ENCODE measurements at places on chromosomes 16 and 17.

- DNase-seq, result no peak
These were observed 124.6 kb downstream of the DYNLRB2 start for GRCh38 chr16:80665356-80665755.

GRCh38 chr16:10868596-10869469, 8.2 kb upstream of the CIITA start:
- no peak for DNase-seq

- DNase-seq, result no peak
These were observed 4.9 kb downstream of the MYLK3 start for GRCh38 chr16:46743232-46743719.

DNA sequence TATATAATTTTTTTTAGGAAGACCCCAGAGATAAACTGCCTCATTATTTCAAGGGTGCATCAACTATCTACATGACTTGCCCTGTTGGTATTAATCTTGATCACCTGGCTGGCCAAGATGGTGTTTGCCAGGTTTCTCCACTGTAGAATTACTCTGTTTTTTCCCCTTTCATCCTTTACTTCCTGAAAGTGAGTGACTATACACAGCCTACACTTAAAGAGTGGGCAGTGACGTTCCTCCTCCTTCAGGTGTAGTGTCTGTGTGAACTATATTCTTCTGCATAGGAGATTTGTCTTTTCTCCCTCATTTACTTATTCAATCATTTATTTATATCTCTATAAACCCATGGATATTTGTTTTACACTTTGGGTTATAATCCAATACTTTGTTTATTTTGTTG, 246.7 kb downstream of the IRF8 start:
- no peak for DNase-seq

DNA sequence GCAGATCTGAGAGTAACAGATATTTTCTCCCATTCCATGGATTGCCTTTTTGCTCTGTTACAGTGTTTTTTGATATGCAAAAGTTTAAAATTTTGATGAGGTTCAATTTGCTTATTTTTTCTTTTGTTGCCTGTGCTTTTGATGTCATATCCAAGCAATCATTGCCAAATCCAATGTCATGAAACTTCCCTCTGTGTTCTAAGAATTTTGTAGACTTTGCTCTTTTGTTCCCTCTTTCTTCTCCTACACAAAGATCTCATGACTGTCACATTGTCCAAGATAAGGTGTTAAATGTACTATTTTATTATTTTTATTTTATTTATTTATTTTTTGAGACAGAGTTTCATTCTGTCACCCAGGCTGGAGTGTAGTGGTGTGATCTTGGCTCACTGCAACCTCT, 18.9 kb upstream of the KCNH6 start:
- no peak for DNase-seq

DNA sequence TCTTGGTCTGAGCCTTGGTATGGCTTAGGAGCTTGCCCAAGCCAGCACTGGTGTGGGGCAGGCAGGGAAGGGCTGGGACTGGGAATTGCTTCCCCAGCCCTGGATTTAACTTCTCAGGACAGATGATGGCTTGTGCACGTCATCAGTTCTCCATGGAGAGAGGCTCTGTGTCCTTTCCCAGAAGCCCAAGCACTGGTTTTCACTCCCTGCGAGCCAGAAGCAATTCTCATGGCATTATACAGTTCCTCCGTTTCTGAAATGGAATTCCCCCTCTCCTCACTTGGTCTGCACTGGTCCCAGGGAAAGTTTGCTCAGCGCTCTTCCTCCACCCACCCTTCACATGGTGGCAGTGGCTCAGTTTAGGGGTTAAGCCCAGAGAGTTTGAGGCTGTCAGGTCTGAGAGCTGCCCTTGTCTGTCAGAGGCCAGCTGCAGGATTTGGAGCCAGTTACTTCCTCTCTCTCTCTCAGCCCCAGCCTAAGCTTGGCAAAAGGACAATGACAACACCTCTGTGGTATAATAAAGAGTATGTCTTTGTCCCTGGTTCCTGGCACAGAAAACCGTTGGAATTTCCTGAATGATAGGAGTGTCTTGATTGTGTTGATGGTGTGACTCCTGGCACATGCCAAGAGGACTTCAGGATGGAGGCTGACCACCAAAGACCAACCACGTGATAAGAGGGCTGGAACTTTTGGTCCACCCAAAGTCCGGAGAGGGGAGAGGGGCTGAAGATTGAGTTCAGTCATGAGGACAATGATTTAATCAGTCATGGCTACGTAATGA, 219.6 kb upstream of the TNRC6C start:
- DNase-seq, result no peak

DNA sequence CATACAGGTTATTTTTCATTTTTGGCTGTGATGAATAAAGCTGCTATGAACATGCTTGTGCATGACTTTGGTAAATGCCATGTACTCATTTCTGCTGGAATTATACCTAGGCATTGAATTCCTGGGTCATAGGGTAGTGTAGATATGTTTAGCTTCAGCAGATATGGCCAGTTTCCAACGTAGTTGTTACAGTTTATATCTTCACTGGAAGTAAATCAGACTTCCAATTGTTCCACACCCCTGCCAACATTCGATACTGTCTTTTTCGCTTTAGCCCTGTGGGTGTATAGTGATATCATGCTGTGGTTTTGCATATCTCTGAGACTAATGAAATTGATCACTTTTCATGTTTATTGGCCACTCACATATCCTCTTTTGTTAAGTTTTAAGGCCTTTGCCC, 50.4 kb downstream of the ARHGAP27 start:
- DNase-seq, result no peak

DNA sequence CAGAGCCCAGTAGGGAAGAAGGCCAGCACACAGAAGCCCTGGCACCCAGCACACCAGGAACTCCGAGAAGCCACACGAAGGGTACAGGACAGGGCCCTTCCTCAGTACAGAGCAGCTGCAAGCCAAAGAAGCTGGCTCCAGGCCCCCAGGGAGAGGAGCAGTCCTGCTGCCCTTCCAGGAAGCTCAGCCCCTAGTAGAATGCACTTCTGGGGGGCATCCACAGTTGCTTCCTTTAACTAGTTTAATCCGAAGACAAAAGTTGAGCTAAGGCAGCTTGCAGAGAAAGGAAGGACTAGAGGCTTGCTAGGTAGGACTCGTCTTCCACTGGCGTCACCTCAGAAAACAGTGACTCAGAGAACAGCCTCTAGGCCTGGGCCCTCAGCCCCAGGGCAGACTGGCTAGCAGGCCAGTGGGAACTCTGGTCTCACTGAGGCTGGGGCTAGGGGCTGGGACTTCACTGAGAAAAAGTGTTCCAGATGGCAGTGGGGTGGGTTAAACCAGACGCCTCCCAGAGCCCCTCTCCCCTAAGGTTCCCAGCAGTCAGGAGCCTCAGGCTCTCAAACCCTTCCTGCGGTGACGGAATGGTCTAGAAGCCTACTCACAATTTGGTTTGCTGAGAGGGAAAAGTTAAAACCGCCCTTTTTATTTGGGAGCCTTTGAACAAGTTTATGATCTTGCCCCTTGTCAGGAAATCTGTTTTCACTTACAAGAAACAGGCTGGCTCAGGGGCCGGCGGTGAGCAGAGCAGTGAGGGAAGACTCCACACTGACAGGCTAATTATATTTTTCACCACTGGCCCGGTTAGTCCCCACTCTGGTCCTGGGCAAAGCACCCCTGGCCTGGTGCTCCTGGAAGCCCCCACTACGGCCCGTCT, 41.4 kb downstream of the ACTG1 start:
- DNase-seq, result no peak

GRCh38 chr16:11042191-11042590, 97.8 kb downstream of the CLEC16A start:
- DNase-seq, result no peak

DNA sequence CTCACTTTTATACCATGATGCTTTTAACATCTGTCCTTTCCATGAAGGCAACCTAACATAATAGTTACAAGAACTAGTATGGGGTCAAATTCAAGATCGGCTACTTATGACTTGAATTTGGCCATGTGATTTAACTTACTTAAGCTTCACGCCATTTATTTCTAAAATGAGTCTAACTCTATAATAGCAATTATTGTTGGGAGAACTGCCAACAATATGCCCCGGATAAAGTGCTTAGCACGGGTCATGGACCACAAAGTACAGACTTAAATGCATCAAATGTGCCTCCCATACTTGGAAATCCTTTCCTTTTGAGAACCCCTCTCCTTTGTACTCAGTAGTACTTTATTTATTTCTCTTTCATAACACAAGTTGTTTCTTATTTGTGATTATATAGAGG, 1603.6 kb upstream of the GOT2 start:
- no peak for DNase-seq

DNA sequence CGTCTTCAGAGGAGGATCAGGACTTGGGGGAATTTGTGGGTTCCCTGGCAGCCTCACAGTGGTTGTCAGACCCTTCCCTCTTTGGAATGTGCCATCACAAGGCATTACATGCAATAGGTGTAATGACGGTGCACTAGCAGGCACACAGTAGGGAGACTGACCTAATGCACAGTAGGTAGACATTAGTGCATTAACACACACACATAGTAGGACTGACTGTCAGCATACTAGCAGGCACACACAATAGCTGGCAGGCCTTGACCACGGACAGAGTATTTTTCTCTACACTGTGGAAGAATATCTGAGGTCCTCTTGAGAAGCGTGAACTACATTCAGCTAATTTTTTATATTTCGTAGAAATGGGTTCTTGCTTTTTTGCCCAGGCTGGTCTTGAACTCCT, 10.9 kb upstream of the UBALD2 start:
- DNase-seq, result no peak

GRCh38 chr16:27195941-27196595, 7.3 kb upstream of the KDM8 start:
- DNase-seq, result no peak

DNA sequence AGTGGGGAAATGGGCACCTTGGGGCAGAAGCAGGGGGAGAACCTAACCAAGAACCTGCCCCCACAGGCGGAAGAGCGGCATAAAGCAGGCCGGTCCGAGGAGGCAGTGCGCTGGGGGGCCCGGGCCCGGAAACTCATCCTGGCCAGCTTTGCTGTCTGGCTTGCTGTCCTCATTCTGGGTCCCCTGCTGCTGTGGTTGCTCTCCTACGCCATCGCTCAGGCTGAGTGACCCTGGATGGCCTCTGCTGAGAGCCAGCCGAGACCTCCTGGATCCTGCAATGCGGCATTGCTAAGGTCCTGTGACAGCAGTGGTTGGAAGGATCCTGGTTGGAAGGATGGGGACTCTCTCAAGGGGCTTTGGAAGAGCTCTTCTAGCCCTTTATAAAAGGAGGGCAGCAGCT, 4.5 kb upstream of the PHKG2 start:
- DNase-seq, result no peak

GRCh38 chr17:1752425-1753262, 9.2 kb upstream of the SERPINF1 start:
- no peak for DNase-seq

DNA sequence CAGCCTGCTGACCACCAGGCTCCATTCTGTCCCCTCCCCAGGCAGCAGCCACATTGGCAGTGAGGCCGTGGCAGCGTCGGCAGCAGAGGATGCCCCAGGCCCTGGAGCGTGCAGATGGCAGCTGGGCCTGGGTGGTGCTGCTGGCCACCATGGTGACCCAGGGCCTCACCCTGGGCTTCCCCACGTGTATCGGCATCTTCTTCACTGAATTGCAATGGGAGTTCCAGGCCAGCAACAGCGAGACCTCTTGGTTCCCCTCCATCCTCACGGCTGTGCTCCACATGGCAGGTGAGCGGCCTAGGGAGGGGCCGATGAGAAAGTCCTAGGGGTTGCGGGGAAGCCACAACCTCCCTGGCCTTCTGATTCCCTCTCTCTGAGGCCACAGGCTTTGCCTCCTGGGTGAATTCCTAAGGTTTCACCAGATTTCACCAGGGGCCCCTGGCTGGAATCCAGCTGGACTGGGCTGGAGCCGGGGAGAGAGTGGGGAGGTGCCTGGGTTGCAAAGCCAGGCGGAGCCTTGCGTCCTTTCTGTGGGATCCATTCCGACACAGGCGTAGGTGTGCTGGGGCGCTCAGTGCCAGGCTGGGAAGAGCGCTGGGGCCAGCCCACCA, 5.9 kb downstream of the SLC16A5 start:
- DNase-seq, result no peak

- DNase-seq, result no peak
These were observed 15.0 kb downstream of the HNF1B start for GRCh38 chr17:37729905-37730304.

DNA sequence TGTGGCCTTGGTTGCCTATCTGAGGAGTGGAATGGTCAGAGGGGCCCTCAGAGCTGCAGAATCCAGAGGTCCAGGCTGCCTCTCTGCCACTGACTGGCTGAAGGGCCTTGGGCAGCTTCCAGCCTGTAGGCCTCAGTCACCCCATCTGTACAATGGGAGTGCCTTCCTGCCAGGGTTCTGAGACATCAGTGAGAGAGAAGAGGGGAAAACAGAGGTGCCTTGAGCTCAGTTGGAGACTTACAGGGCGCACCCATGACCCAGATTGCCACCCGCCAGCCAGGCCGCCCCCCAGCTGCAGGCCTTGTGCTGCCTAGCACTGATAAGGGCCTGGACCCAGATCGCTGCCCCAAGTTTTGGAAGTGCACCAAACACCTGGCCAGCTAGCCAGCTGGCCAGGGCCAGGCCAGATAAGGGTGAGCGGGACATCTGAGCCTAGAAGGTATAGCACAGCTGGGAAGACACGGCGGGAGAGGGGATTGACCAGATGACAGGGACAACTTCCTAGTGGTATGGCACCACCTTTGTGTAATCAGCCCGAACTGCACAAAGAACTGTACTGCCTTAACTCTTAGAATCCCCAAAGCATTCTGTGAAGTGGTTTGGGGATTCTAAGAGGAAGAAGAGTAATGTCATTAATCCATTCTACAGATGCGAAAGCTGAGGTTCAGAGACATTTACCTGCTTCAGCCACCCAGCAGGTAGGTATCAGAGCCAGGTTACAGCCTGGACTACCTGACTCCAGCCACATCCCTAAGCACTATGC, 1.4 kb downstream of the SLC4A1 start:
- no peak for DNase-seq

DNA sequence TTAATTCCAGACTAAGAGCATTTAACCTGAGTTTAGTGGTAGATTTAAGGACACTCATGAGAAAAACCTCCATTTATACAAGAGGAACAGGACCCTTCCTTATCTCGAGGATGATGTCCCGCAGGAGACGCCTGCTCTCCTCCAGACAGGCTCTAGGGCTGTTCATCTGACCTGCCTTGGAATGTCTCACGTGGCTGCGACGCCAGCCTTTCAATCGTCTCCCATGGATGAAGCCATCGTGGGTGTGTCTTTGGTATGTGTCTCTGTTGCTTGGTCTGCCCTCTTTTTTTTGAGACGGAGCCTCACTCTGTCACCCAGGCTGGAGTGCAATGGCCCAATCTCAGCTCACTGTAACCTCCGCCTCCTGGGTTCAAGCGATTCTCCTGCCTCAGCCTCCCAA, 16.5 kb downstream of the CHMP6 start:
- DNase-seq, result no peak

- DNase-seq, result no peak
These were observed 6.3 kb upstream of the CBX4 start for GRCh38 chr17:79845601-79845949.

- no peak for DNase-seq
These were observed 1326.6 kb upstream of the GOT2 start for GRCh38 chr16:60060731-60061130.

DNA sequence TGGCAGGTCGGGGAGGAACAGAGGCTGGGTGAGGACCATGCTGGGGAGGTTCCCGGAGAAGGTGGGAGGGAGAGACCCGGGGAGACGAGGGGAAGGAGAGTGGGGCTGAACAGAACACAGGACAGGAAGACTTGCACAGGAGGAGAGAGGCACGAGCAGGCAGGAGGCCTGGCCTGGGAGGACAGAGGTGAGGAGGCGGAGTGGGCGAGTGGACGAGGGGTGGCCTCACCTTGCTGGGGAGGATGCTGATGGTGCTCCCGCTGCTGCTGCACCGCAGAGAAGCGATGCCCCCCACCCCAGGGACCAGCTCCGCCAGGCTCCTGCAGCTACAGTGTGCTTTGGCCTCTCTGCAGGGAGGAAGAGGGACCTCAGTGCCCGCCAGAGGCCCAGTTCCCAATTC, 34.5 kb downstream of the TMEM204 start:
- DNase-seq, result no peak

All from activated CD4-positive, alpha-beta T cell treated with anti-CD3 and anti-CD28 coated beads, Interleukin-2, amount 50 U/mL, for 48 hours (primary cell).